Stimulated activated CD8-positive, alpha-beta memory T cell treated with anti-CD3 and anti-CD28 coated beads, Interleukin-12 subunit alpha, Interleukin-12 subunit beta, amount 100 ng/mL, for 1 hour (primary cell): ENCODE measurements at places on chromosomes 5 and 9.

- no peak for DNase-seq
Measured at GRCh38 chr5:142293486-142293885, 31.3 kb downstream of the SPRY4 start.

GRCh38 chr9:711761-712553, 129.5 kb upstream of the DMRT1 start:
- DNase-seq, result no peak

- no peak for DNase-seq
Measured at GRCh38 chr5:98368141-98368540, 405.3 kb upstream of the RGMB start.

- DNase-seq, result no peak
Measured at GRCh38 chr5:108814551-108814950, 66.9 kb downstream of the FER start.

DNA sequence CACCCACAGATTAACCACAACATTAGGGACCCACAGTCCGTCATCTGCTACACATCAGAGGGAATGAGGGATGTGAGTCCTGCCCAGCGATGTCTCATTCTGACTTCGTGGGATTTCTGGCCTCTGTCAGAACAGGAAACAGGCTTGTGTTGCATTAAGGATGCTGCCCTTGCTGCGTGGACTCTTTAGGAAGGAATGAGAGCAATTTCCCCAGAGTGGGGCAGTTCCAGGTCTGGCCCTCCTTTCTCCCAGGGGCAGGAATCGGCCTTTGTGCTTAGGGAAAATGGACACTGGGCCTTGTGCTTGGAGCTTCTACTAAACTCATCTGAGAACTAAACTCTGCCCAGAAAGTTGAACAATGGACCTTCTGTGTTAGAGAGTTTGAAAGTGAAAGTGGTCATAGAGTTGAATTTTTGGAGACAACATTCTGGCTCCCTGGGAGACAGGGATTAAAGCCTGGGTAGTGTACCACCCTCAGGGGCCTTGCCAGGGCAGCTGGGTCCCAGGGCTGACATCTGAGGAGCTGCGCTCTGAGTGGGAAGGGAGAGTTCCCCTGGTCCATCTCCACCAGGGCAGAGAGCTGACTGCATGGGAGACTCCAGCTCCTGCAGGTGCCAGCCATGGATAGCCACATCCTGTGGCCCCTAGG, 37.8 kb upstream of the S1PR3 start:
- DNase-seq, result no peak

GRCh38 chr5:122439645-122440044, 127.6 kb downstream of the SNCAIP start:
- no peak for DNase-seq

DNA sequence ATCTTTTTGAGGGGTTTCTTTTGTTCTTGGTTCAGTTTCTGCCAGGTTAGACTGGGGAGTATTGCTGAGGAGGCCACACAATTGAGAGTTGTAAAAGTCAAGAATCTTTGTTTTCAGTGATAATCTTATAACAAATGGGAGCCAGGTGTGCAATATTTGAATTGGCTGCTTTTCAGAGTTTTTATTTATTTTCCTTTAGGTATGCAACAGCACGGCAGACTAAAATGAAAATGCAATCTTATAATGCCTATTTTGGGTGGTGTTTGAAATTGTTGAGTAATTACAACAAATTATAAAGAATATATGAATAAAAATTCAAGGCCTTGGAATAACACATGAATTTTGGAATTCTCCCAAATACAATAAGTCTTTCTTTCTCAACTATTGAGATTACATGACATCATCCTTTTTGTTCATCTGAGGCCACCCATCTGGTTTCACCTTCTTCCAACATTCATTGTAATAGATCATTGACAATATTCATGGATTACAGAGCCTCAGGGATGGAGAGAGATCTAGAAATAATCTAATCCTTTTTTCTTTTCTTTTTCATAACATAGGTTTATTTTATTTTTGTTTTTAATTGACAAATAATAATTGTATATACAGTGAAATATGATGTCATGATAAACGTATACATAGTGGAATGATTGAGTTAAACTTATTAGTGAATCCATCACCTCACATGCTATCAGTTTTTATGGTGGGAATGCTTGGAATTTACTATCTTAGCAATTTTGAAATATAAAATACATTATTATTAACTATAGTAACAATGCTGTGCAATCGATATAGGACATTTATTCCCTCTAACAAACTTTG, 1061.0 kb downstream of the NR2F1-AS1 start:
- DNase-seq, result no peak

DNA sequence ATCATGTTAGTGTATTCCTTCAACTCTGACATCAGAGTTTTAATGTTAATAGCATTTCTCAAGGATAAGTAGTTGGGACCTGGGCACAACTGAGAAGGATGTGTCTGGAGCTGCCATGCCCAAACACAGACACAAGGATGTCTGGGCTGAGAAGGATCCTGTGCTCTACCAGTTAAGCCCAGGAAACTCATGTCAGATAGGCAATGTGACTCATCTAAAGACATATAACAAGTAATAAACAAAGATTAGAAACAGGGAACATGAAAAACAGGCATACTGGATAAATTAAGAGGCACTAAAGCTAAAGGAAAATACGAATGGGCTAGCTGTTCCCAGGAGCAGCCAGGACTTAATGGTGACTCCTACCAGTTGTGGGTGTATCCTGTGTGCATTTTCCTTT, 9.1 kb upstream of the EGFLAM start:
- no peak for DNase-seq

DNA sequence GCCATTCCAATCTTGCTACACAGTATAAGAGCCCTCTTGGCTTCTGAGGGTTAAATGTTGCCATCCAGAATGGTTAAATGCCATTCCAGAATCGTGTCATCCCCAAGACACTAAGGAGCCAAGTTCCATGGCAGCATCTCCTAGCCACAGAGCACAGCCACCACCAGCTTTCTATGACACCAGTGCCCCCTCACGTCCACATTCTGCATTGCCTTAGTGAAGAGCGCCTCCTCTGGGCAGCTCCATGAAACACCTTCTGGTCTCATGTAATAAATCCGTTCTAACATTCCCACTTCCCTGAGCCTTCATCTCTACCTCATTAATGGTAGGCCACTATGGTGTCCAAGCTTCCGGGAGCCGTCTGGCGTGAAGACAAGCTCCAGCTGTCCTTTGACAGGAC, 12.4 kb downstream of the CBY3 start:
- no peak for DNase-seq

- peak; percentile 2 for DNase-seq
Measured at GRCh38 chr9:16179566-16179965, 626.7 kb downstream of the CCDC171 start.

DNA sequence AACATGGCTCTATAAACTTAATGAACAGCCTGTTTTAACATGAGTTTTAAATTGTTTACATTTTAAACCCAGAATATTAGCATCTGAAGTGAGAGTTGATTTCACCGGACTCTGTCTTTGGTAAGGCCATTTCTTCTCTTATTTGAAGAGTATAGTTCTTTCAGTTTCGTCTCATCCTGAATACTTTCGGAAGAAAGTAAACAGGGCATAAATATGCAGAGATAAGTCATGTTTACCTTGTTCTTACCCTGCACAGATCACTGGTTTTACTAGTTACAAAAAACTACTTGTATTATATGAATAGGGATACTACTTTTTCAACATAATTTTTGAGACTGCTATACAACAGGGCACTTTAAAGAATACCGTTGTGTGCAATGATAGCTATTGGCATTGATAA, 656.3 kb upstream of the ZNF608 start:
- DNase-seq, result no peak

DNA sequence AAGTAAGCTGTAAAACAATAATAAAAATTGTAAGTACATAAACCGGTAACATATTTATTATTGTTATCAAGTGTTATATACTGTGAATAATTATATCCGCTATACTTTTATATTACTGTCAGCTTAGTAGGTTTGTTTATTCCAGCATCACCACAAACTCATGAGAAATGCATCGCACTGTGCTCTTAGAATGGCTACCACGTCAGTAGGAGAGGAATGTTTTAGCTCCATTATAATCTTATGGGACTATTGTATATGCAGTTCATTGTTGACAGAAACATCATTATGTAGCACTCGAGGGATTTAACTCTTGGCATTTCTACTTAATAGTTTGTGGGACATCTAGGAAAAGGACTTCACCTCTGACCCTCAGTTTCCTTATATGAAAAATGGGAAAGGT, 16.4 kb downstream of the SLC12A2 start:
- no peak for DNase-seq

GRCh38 chr5:33465120-33465519, 24.4 kb downstream of the TARS1 start:
- no peak for DNase-seq

GRCh38 chr5:963673-964531, 44.7 kb upstream of the NKD2 start:
- no peak for DNase-seq

DNA sequence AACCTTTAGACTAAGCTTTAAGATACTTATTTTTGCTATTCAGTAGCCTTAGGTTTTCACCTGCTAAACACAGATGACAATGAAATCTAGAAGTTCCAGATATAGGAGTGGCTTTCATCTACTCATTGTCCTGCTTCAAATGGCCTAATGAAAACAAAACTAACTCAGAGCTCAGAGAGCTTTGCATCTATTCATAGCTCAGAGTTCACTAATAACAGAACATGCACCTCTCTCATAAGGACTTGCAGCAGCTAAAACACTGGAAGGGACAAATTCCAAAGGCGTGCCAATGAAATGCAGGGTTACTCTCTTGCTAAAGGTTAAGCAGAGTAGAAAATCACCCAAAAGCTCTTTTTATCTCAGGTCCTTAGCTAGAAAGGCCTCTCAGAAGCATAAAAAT, 29.0 kb downstream of the SLC31A2 start:
- no peak for DNase-seq

- no peak for DNase-seq
Measured at GRCh38 chr5:59560553-59560952, 333.0 kb downstream of the PDE4D start.

- DNase-seq, result no peak
Measured at GRCh38 chr5:149762958-149763630, 33.0 kb downstream of the PPARGC1B start.

- DNase-seq, result no peak
Measured at GRCh38 chr5:50401336-50401735, 39.8 kb downstream of the EMB start.

- no peak for DNase-seq
Measured at GRCh38 chr5:91306497-91306896, 76.6 kb downstream of the ARRDC3 start.

DNA sequence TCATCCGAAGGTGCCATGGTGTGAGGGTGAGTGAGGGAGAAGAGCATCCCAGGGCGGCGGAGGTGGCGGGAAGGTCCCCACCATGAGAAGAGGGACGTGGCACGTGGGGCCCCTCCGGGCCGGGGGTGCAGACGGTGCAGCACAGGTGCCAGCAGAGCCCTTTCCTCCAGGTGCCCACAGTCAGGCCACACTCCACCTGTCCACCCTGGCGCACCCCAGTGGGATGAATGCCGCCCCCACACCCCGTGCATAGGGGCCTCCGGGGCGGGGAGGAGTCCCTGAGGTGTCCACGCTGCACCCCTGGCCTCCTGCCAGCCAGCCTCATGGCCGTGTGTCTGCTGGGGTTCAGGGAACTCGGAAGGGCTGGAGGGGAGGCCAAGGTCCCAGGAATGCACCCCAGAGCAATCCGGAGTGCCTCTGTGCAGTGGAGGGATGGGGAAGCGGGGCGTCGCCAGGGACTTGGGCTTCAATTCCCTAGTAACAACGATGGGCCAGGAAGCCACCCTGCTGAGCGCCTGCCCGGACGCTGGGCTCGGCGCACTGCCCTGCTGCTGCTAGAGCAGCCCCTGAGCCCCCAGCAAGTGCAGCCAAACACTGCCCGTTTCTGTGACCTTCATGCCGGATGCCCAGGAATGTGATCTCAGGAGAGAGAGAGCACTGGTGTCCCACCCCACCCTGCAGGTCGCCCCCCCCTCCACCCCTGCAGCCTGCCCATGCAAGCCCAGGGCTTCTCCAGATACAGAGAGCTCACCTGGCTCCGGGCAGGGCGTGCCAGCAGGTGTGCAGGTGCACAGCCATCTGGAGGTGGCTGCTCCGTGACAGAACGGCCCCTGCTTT, 8.8 kb upstream of the NACC2 start:
- DNase-seq, result no peak

DNA sequence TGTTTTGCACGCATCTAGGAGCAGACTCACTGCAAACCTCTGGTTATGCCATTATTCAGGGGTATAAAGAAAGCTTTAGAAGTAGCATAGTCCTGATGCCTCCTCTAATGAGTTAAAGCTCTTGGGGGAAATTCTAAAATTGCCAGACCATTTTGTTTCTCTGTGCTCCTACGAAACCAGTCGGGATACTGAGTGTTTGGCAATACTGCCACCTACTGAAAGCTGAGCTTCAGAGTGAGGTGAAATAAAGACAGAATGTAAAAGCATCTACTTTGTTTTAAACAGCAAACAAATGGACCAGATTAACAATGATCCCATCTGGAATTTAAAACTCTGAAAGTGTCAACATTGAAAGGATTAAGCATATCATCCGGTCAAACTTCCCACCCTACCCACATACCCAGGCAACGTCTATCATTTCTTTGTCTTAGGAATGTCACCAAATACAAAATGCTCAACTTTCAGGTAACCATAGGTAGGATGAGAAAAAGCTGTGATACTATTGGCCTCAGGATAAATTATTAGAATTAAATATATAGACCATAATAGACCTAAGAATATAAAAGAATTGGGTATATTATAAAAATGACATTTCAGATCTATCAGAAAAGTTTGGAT, 77.8 kb upstream of the SHISAL2B start:
- DNase-seq, result no peak

- DNase-seq, result no peak
Measured at GRCh38 chr5:43425983-43426382, 13.8 kb upstream of the CCL28 start.

DNA sequence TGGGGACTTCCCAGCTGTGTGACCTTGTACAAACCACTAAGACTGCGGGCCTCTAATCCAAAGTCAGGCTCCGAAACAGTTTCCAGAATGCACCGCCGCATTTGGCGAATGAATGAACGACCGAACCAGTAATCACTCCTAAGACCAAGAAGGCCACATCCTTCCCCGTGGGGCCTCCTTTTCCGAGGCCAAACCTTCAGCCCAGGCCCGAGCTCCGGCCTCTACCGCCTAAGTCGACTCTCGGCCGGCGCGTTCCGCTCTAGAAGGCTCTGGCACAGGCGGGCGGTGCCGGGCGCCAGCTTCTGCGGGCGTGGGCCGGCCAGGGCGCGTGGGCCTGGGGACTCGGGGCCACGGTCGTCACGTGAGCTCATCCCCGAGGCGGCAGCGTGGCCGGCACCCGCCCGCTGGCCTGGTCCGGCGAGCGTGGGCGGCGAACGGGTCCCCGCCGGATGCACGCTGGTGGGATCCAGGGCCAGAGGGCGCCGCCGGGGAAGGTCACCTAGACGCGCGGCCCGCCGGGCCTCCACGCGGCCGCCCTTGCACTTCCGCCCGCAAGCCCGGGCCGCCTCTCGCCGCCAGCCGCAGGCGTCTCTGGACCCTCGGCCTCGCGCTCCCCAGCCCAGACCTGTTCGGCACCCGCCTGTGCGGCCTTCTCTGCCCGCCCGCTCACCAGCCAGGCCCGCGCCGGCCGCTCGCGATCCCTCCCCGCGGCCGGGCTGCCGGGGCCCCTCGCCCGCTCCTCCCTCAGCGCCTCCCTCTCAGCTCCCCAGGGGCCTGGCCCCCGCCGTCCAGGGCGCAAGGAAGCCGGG, 754 bp downstream of the VDAC1 start:
- peak; percentile 12 for DNase-seq
